Cerebellar nuclear complex (tissue), 1 donor: ENCODE measurements at places on chromosomes 1 and 21.

DNA sequence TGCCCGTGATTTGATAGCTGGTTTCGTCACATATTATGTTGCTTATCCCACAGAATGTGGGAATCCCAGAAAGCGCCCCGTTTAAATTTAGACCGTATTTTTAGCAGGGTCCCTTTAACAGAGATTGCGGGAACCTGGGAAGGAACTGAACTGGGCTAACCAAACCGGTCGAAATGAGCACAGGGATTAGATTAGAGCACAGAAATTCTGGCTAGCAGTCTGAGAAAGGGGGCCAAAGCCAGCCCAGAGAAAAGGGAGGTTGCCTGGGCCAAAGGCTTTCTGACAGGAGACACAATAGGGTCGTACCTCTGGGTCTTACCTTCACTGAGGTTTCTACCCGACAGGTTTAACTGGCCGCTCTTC is 327 bp downstream of the LRRC40 start:
- DNase-seq = no peak

- no peak for DNase-seq
Measured at GRCh38 chr1:59364037-59364436, 67.1 kb downstream of the FGGY start.

- DNase-seq = no peak
Measured at GRCh38 chr1:115642168-115643072, 650 bp downstream of the VANGL1 start.

- DNase-seq = no peak
Measured at GRCh38 chr1:1629430-1630190, 2.4 kb upstream of the MMP23B start.

DNA sequence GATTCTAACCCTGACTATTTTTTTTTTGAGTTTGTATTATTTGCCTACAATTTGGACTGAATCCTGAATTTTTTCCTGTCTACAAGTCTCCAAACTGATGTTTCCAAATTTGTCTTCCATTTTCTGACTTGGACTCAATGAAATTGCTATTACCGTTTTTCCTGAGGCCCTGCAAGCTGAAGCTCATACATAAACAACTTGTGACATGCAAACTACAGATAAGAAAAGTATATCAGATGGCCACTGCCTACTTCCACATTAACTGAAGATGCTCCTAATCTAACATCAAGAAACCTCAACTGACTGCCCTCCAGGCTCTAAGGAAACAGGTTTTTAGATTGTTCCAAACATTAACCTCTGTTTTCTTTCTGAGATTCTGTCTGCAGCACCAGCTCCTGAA is 51.1 kb upstream of the KLHDC7A start:
- DNase-seq = no peak

- no peak for DNase-seq
Measured at GRCh38 chr1:12245116-12245515, 15.3 kb downstream of the VPS13D start.

- DNase-seq = no peak
Measured at GRCh38 chr1:110850627-110851026, 22.3 kb upstream of the CD53 start.

GRCh38 chr1:33250724-33251123 is 5.6 kb upstream of the ZNF362 start:
- DNase-seq = no peak

- no peak for DNase-seq
Measured at GRCh38 chr1:185727726-185728125, 6.5 kb upstream of the HMCN1 start.

- DNase-seq = no peak
Measured at GRCh38 chr1:244709476-244710368, 56.8 kb downstream of the DESI2 start.

DNA sequence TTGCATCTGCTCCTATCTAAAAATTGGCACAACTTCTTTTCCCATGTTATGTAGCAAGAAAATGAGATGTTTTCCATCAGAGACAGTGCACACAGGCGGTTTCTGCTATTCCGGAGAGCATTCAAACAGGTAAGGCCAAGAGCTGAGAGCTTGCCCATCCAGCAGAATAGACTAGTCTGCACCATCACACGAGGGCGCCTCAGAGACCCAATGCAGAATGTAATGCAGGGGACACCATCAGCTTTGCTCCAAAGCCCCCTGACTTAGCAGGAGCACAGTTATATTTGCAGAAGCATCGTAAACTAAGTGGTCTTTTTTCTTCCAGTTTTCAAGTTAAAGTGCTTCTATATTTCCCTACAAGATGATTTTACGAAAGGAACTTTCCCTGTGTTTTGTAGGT is 4.7 kb downstream of the IL24 start:
- DNase-seq = no peak

DNA sequence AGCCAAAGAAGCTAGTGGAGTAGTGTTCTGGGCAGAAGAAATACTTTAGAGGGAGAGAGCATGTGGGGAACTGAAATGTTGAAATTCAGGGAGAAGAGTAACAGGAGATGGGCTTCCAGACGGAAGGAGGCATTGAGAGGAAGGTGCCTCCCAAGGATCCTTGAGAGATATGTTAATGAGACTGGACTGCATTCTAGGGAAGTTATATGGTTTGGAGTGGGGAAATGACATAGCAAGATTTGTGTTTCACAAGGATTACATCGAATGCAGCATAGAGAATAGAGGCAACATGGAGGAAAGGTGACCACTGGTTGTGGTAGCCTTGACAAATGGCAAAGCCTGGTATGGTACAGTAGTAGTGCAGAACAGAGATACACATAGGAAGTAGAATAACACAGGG is 160.5 kb upstream of the HMCN1 start:
- DNase-seq = no peak

DNA sequence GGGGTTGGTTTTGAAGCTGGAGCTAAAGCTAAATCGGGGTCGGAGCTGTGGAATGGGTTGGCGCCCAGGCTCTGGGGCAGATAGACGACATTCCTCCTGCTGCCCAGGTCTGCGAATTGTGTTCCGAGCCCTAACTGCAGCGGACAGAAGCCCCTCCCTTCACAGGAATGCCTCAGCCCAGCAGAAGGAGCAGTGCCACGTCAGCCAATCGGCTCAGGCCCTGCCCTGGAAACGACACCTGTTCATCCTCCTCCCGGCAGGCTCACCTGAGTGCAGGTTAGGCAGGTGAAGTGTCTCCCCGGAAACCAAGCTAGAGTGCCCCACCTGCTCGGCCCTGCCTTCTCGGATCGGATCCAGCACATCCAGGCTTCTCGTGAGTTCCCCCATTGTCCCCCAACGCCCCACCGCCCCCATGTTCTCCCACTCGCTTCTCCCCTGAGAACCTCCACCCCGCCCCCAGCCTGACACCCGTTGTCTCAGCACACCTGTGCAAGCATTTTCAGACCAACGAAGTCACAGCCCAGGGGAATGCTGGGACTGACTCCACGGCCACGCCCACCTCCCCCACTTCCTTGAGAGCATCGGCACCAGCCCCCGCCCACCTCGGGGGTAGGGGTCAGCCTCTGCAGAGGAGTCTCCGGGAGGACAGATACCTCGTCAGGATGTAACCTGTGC is 775 bp downstream of the TMEM125 start:
- no peak for DNase-seq

- DNase-seq = no peak
Measured at GRCh38 chr1:154483941-154484803, 17.8 kb upstream of the TDRD10 start.

DNA sequence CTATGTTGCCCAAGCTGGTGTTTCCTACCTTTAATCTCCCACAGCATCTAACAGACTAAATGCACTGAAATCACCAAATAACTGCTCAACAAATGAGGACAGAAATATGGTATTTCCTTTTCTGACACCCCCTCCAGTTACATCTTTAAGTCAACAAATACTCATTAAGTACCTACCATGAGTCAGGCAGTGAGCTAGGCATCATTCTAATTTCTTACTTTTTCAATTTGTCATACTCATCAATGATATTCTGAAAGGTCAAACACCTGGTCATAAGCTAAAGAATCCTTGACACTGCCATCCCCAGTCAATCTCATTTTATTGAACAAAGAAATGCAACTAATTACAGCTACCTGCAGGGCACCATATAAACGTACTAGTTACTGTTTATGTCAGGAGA is 36.6 kb downstream of the LUZP1 start:
- no peak for DNase-seq

DNA sequence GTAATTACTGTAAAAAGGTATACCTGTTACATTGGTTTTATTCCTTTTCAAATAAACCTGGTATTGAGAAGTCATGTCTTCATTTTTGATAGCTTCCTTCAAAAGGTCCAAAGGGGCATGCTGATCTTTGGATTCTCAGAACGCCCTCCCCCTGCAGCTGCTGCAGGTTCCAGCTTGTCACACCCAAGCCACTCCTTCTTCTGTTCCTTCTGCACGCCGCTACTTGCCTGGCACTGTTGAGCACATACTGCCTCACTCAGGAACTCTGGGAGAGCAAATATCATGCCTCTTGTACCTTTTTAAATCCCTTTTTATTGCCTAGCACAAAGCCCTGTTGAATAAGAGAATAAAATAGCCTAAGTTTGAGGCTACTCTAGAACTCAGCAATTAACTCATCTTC is 136.9 kb downstream of the BARHL2 start:
- DNase-seq = no peak

- DNase-seq = no peak
Measured at GRCh38 chr21:36710729-36711048, 11.8 kb downstream of the SIM2 start.

GRCh38 chr21:38688068-38688467 is 117.7 kb upstream of the ETS2 start:
- no peak for DNase-seq
